SK-N-SH (cell line): ENCODE measurements at places on chromosomes 1 and 21.

DNA sequence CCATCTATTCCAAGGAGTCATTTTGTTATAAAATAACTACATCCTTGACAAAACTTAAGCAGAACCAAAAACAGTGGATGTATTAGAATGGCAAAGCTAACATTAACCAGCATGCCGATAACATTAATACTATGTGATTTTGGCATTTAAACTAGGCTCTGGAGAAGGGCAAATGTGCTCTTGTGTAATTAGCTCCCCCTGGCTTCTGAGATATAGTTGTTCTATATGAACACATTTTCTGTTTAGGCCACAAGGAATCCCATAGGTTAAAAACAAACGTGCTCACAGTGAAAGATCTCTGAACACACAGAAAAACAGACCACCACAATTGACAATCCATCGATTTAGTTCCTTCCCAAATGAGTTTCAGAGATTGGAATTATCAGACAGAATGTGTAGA lies 57.4 kb upstream of the TARS2 start:
- no peaks in the 10 kb centered on the region for H3K27me3 ChIP-seq
- no peaks in the 10 kb centered on the region for H3K4me1 ChIP-seq
- no peak overlapping the region for H3K27ac ChIP-seq
- H3K36me3 ChIP-seq: no peaks in the 10 kb centered on the region
- DNase-seq: peak; percentile 17

DNA sequence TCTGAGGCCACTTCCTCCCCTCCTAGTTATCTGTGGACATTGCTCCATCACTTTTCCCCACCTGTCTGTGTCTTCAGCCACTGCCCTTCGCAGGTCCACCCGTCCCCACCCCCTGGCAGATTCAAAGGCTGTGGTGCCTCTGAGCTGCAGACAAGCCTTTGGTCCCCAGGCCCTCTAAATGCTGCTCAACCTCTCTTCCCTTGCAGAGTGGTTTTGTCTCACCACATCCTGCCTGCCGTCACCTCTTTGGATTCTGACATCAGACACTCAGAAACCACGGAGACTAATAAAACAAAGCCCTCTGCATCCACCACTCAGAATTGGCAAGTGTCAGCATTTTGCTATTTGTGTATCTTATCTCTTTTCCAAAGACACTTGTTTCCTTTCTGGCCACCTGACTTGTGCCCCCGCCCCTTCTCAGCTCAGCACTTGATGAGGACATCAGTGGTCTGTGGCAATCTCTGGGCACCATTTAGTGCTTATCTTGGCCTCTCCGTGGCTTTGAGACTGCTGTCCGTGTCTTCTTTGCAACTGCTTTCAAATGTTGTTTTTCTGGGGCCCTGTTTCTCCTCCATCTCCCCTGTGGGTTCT lies 7.7 kb downstream of the CNIH3 start:
- peak overlapping the region; percentile 95 for H3K27ac ChIP-seq
- H3K4me1 ChIP-seq: peaks cover 12% of the 10 kb centered on the region
- DNase-seq: no peak
- no peaks in the 10 kb centered on the region for H3K27me3 ChIP-seq

GRCh38 chr1:117182319-117182718 lies 28.4 kb downstream of the VTCN1 start:
- H3K27ac ChIP-seq: no peak overlapping the region
- no peak overlapping the region for H3K4me3 ChIP-seq
- no peak for DNase-seq
- H3K4me1 ChIP-seq: peaks cover 4% of the 10 kb centered on the region; the same call in 1 of the 2 replicates

DNA sequence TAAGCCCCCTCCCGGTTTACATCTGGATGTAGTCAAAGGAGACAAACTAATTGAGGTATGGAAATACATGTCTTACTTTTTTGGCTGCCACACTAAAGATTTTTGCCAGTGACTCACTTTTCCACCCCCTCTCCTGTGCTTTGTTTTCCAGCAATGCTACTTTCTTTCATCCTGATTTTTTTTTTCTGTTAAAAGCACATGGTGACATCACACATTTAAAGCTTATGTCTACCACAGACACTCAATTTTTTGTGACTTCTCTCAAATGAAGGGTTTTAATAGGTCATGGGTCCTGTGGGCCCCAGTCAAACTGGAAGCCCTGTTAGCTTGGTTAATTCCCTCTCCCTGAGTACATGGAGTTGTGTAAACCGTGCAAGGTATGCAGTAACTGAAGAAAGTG lies 2.2 kb downstream of the PPP1R8 start:
- H3K36me3 ChIP-seq: peaks cover 32% of the 10 kb centered on the region
- H3K4me1 ChIP-seq: peaks cover 9% of the 10 kb centered on the region
- H3K27me3 ChIP-seq: no peaks in the 10 kb centered on the region
- no peak overlapping the region for H3K4me3 ChIP-seq
- no peak for DNase-seq
- no peak overlapping the region for H3K27ac ChIP-seq

DNA sequence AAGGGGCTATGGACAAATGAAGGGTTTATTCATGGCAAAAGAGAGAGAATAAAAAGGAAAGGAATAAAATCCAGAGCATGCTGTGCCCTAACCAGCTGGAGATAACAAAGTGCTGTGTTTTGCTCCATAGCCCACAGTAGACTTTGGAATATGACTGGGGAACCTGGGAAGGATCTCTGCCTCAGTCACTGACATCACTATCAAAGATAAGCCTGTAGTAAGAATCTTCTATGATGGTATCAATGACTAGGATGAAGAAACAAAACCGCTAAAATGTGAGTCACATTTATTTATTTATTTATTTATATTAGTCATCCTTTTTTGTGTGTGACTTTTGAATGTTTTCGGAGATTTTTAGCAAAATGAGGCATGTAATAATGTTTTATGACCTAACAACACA lies 56.3 kb downstream of the NVL start:
- no peak overlapping the region for H3K4me3 ChIP-seq
- H3K27ac ChIP-seq: peak overlapping the region; percentile 24; the same call in 1 of the 2 replicates
- H3K27me3 ChIP-seq: no peaks in the 10 kb centered on the region
- no peak for DNase-seq
- H3K36me3 ChIP-seq: peaks cover 14% of the 10 kb centered on the region

- H3K27me3 ChIP-seq: no peaks in the 10 kb centered on the region
- H3K36me3 ChIP-seq: no peaks in the 10 kb centered on the region
- H3K4me3 ChIP-seq: no peak overlapping the region
Measured at GRCh38 chr21:38389354-38389676, 109.0 kb downstream of the ERG start.

GRCh38 chr1:210482945-210483617 lies 154.4 kb downstream of the HHAT start:
- H3K27ac ChIP-seq: no peak overlapping the region
- no peaks in the 10 kb centered on the region for H3K27me3 ChIP-seq
- H3K4me1 ChIP-seq: no peaks in the 10 kb centered on the region

GRCh38 chr1:93839753-93840152 lies 39.3 kb downstream of the DNTTIP2 start:
- H3K27ac ChIP-seq: peak overlapping the region; percentile 2; the same call in 1 of the 2 replicates
- H3K4me1 ChIP-seq: peaks cover 23% of the 10 kb centered on the region; the same call in 1 of the 2 replicates
- H3K4me3 ChIP-seq: no peak overlapping the region
- no peaks in the 10 kb centered on the region for H3K27me3 ChIP-seq
- DNase-seq: no peak
- H3K36me3 ChIP-seq: peaks cover 4% of the 10 kb centered on the region; the same call in 1 of the 2 replicates

- H3K27me3 ChIP-seq: no peaks in the 10 kb centered on the region
- no peak for DNase-seq
- H3K27ac ChIP-seq: no peak overlapping the region
- no peak overlapping the region for H3K4me3 ChIP-seq
Measured at GRCh38 chr1:3049164-3049563, 19.8 kb upstream of the PRDM16 start.

DNA sequence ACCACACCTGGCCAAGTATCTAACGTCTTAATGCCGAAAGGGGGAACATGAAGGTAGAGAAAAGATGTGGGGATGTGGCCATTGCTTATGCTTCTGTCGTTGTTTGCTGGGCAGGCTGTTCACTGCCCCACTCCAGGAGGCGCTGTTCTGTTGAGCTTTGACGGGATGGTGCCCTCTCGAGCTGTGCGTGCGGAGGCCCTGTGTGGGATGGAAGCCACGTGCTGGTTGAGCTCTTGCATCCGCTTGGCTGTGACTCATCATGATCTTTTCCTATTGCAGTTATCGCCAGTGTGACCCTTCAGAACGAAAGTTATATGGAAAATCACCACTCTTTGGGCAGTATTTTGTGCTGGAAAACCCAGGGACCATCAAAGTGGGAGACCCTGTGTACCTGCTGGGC lies 26.3 kb downstream of the MTARC1 start:
- no peak for DNase-seq
- no peak overlapping the region for H3K27ac ChIP-seq
- no peak overlapping the region for H3K4me3 ChIP-seq
- H3K27me3 ChIP-seq: no peaks in the 10 kb centered on the region
- H3K4me1 ChIP-seq: peaks cover 5% of the 10 kb centered on the region; the same call in 1 of the 2 replicates

DNA sequence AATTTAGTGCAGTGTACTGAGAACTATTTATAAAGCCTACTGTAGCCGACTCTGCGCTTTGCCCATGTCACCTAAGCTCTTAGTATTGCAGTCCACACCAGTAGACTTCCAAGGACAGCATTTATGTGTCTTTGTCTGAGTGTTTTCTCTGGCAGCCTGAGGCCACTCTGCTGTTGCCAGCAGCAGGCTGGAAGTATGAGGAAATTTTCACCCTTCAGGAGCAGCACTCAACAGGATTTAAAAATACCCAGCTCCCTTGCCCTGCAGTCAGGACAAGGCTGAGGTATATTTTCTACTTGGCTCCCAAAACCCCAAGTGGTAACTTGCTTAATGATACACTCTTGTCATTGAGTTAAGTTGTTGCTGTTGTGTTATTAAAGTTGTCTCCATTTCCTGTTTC lies 230.1 kb downstream of the SRGAP2C start:
- no peaks in the 10 kb centered on the region for H3K36me3 ChIP-seq
- H3K4me1 ChIP-seq: no peaks in the 10 kb centered on the region
- H3K4me3 ChIP-seq: no peak overlapping the region
- no peak for DNase-seq
- no peak overlapping the region for H3K27ac ChIP-seq
- H3K27me3 ChIP-seq: no peaks in the 10 kb centered on the region

DNA sequence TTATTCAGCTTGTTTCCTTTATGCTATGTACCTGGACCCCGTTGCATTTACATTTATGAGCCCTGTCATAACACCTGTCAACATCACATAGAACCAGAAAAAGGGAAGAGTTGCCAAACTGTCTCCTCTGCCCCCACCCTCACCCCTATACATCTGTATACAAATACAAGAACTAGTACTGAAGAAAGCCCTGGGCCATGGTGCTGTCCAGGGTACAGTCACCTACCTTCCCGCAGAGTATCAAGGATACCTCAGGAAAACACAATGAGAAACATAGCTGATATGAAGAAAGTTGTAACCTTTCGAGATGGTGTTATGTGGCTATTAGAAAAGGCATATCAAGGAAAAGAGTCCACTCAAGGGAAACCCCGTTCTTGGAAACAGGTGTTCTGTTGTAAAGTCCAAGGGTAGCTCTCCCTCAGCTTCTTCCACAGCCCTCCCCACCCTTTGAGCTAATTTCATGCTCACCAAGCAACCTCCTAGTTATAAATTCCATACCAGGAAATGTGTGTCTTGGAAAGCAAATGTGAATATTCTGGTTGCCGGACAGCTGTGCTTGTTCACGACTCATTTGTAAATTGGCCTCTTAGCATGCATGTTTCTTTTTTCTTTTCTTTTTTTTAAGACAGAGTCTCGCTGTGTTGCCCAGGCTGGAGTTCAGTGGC lies 16.7 kb upstream of the AVPR1B start:
- DNase-seq: no peak
- H3K36me3 ChIP-seq: no peaks in the 10 kb centered on the region
- no peak overlapping the region for H3K4me3 ChIP-seq
- H3K4me1 ChIP-seq: no peaks in the 10 kb centered on the region

DNA sequence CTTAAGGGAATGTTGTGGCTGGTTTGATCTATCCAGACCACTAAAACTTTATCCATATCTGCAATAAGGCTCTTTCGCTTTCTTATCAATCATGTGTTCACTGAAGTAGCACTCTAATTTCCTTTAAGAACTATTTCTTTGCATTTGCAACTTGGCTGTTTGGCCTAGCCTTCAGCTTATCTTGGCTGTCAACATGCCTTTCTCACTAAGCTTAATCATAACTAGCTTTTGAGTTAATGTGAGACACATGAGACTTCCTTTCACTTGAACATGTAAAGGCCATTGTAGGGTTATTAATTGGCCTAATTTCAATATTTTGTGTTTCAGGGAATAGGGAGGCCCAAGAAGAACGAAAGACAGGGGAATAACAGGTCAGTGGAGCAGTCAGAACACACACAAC lies 124.7 kb downstream of the TNFSF18 start:
- no peaks in the 10 kb centered on the region for H3K27me3 ChIP-seq
- no peak overlapping the region for H3K4me3 ChIP-seq
- no peaks in the 10 kb centered on the region for H3K36me3 ChIP-seq
- no peak for DNase-seq

GRCh38 chr1:43315963-43316737 lies 15.4 kb downstream of the TIE1 start:
- H3K4me1 ChIP-seq: no peaks in the 10 kb centered on the region
- DNase-seq: no peak
- no peaks in the 10 kb centered on the region for H3K36me3 ChIP-seq
- H3K27me3 ChIP-seq: no peaks in the 10 kb centered on the region

DNA sequence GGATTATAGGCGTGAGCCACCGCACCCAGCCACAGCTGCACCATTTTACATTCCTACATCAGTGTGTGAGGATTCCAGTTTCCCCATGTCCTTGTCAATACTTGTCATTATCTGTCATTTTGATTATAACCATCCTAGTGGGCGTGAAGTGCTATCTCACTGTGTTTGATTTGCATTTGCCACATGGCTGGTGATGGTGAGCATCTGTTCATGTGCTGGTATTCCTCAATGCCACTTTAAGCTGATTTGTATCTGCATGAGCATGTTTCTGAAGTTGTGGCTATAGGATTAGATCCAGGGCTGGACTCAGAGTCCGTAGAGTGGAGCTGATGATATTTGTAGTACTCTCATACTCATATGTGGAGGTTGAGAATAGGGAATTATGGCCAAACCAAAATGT lies 36.6 kb downstream of the SRRM1 start:
- no peak overlapping the region for H3K4me3 ChIP-seq
- H3K36me3 ChIP-seq: peaks cover 13% of the 10 kb centered on the region
- H3K27me3 ChIP-seq: no peaks in the 10 kb centered on the region
- no peak overlapping the region for H3K27ac ChIP-seq
- peak; percentile 79 for DNase-seq
- H3K4me1 ChIP-seq: peaks cover 4% of the 10 kb centered on the region; the same call in 1 of the 2 replicates

GRCh38 chr1:210123383-210123782 lies 109.2 kb upstream of the SERTAD4 start:
- H3K36me3 ChIP-seq: peaks cover 3% of the 10 kb centered on the region
- H3K27ac ChIP-seq: peak overlapping the region; percentile 98
- H3K4me3 ChIP-seq: no peak overlapping the region
- H3K4me1 ChIP-seq: peaks cover 35% of the 10 kb centered on the region
